ENCODE measurements at places on chromosomes 5 and 9. TPM values are rescaled to one million over a fixed set of nuclear protein-coding genes. Genes with fewer than 3 reads are reported as not detected.
A peak's percentile ranks its signal among the peaks of the same experiment; 100 is the strongest.

DNA sequence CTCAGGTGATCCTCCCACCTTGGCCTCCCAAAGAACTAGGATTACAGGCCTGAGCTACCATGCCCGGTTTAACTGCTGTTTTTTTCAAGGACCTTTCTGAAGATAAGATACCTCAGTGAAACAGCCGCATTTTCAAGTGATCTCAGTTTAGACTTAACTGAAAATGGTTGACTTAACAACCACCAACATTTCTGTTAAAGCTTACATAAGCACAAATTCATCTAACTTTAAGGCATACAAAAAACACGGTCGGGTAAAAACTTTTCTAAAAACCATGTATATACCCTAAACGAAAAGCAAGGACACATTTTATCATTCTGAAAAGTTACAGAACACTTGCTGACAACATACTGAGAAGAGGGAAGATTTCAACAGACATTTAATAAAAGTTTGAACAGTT, 22.9 kb downstream of the UBAP2 start:
- DNase-seq: no peak

DNA sequence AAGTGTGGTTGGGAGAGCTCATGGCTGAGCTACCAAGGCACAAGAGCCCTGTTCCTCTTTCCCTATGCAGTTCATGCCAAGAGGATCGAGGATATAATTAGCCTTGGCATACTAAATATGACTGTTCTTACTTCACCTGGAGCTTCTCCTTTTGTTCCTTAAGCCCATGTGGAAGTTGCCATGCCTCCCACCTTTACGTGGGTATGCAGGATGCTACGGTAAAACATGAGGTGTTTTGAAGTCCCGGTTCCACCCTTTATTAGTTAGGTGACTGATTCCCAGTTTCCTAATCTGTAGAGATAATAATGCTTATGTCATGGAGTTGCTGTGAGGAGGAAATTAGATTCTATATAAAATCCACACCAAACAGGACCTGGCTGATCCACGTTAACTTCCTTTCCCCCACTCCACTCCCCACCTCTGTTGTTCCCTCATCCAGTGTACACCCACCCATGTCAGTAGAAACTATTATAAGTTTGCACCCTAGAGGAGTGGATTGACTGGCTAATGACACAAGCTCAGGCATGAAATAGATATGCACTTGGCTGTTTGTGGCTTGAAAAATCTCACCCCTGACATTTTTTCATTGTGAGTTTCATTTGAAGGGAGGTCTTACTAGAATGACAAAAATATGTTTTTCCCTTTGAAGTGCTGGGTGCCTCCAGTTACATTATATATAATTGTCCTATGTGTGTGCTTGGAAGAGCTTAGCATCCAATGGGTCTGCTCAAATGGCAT, 36.8 kb upstream of the SHOC1 start:
- no peak for DNase-seq

DNA sequence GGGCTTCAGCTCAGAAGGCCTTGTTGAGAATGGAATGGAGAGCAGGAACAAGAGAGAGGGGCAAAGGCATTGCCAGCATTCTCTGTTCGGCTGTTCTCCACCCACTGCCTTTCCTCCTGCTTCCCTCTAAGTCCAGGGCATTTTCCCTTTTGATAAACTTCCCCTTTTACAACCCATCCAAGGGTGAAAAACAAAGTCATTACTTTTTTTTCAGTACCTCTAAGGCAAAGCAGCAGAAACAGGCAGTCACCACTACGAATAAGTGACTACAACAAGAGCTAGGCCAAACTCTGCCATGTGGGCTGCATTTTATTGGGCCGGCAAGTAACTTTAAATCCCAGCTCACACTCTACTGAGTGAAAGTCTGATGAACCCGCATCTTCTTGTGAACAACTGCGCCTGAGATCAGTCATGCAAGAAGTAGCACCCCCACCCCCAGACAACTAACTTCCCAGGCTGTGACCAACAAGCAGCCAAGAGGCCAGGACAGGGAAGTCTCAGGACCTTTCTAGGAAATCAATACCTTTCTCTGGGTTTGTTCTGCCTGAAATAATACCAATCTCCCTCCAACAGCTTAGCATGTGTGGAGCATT, 13.1 kb downstream of the IL7R start:
- DNase-seq: no peak

GRCh38 chr9:124286292-124286931, 28.7 kb downstream of the NEK6 start:
- DNase-seq: peak; percentile 78

DNA sequence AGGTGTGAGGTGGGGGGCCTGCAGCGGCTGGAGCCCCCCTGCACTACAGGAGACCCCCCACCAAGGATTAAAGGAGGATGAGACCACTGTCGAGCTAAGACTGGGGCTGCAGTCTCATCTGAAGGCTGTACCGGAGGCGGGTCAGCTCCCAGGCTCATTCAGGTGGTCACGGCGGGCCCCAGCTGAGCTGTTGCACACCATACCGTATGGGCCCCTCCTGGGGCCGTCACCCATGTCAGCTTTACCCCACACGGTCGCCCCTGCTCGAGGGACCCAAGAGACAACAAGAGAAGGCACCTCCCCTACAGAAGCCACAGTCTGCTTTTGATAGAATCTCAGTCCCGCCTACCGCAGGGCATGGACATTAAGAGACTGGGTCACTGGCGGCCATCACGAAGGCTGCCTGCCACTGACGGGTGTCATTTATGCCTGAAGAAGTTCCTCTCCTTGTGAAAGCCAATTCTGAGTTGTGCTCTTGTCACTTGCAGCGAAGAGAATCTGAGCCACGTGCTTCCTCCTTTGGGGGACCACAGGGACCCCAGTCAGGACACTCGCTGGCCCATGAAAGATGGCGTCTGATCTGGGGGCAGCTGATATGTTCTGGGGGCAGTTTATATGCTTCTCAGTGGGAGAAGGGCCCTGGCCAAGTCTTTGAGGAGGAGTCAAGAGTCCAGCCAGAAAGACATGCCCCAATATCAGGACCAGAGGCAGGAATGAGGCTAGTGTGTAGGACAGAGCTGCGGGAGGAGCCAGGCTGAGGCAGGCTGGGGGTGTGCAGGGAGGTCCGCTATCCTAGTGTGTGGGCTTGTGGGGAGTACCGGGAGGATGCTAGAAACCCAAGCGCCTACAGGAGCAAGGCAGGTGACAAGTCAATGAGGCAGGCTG, 102.4 kb downstream of the ZNF354C start:
- DNase-seq: no peak

DNA sequence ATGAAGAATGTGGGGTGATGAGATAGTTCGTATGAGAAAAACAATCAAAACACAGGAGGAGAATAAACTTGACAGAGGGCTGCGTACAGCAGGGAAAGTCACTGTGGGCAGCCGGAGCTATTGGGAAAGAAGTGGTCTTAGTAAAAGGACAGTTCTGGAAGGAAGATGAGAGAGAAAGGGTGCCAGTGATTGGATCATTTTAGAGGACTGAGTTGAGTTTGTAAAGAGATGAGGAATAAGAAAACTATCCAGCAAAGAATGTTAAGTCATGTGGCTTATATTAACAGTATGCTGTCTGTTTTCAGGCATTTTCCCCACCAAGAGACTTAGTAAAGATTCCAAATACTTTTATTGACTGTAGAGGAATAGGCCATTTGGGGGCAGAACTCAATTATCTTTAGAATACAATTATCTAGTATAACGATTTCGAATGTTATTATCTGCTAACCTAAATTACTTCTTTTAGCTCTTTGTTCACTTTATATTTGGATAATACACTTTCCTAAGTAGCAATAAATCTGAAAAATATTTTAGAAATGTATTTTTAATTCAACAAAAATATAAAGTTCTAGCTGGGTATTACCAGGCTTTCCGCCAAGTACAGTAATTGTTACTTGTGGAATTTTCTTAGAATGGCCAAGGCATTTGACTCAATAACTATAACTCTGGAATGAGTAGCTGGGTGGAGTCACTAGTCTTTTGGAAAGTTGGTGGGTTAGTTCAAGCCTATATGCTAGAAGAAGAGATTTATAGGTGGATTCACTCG, 15.5 kb upstream of the LOX start:
- no peak for DNase-seq

GMCL2 gene
- not detected for total RNA-seq

DNA sequence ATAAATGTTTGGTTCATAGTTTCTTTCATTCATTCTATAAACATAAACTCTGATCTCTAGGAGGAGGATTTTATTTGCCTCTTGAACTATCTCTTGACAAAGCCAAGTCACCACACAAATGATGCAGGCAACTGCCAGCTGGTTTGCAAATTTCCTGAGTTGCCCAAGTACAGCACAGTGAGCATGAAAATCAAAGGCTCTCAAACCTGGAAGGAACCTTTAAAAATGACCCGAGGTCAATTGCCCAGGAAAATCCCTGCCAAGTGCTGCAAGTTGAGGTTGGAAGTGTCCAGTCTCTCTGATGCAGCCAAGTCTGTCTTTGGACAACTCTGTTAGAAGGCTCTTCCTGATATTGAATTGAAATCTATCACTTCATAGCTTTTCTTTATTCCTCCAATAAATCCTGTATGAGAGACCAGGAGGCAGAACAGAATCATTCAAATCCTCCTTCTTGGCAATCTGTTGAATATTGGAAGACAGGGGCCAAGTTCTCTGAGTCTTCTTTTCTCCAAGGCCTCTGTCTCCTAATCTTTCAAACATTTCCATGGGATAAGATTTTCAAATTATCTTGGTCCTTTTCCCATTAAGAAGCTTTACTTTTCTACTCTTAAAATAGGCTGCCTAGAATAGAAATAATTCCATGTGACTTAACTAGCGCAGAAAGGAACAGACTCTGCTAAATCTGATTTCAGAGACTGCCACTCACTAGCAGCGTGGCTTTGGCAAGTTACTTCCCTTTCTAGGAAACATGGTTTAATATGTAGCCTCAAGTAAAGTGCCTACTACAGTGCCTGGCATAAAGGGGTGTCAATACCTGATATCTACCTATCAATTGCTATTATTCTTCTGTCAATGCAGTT, 159.2 kb downstream of the SNX18 start:
- no peak for DNase-seq

PCDHA12 gene
- not detected for total RNA-seq

DNA sequence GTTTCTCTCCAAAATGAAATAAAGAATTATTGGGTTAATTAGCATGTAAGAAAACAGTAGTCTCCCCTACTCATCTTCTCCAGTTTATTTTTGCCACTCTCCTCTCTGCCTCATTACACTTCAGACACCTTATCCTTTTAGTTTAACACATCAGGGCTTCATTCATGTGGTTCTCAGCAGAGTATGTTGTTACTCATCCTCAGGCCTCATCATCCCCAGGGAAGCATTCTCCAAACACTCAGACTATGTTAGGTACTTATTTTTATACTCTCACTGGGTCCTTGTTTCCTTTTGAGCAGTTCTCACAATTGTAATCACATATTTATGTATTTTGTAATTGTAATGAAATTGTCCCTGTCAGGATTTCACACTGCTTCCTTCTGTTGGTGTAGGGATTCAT, 470.5 kb downstream of the PDE4D start:
- no peak for DNase-seq

GRCh38 chr9:22204240-22204639, 195.1 kb upstream of the CDKN2B start:
- DNase-seq: no peak

ARL14EPL gene
- 0.37 TPM for total RNA-seq

PLGRKT gene
- 22.0 TPM for total RNA-seq

DNA sequence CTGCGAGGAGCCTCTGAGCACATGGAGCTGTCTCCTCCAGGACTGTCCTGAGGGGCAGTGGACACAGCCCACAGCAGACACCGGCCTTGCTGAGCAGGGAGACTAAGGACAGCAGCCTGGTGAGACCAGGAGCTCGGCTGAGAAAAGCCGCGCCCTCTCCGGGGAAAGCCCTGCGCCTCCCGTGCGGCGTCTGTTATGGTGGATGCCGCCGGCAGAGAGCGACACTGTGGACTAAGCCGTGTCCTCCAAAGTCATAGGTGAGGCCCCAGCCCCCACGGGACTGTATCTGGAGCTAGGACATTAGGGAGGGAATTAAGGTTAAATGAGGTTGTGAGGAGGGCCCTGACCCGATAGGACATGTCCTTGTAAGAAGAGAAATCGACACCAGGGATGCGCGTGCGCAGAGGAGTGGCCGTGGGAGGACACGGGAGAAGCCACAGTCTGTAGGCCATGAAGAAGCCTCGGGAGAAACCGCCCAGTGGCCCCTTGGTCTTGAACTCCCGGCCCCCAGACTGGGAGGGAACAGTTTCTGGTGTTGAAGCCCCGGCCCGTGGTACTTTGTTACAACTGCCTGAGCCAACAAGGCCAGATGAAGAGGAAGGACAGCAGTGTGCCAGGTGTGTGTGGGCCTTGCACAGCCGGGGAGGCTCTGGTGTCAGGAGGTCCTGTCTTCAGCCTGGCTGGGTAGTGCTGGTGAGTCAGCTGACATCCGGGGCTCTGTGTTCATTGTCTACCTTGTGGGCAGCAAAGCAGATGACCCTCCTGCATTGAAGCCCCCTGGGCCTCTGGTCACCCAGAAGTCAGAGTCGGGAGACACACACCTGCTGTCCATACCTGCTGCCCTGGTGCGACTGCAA, 22.1 kb downstream of the MRPL36 start:
- no peak for DNase-seq

GRCh38 chr5:140213370-140213983, 38.5 kb downstream of the CYSTM1 start:
- DNase-seq: no peak
